ENCODE measurements at places on chromosomes 1 and 21. TPM values are rescaled to one million over a fixed set of nuclear protein-coding genes. Genes with fewer than 3 reads are reported as not detected.

The TSPEAR gene
- not detected for total RNA-seq

The ACKR1 gene
- total RNA-seq = not detected

The HRNR gene
- not detected for total RNA-seq

The RGS16 gene
- 0.11 TPM for total RNA-seq

The IFNLR1 gene
- total RNA-seq = 7.1 TPM

The TTC4 gene
- total RNA-seq = 16.5 TPM

The DYNLT4 gene
- not detected for total RNA-seq

The XCL1 gene
- not detected for total RNA-seq

The MCOLN3 gene
- not detected for total RNA-seq

The CITED4 gene
- 7.9 TPM for total RNA-seq

The UBR4 gene
- 116 TPM for total RNA-seq

The GNAT2 gene
- 0.11 TPM for total RNA-seq

The TTC34 gene
- total RNA-seq = 0.22 TPM

The CAPN8 gene
- under 0.01 TPM for total RNA-seq

The CACHD1 gene
- total RNA-seq = under 0.01 TPM

The PROX1 gene
- 0.79 TPM for total RNA-seq

The MFSD2A gene
- 0.39 TPM for total RNA-seq

The CBR3 gene
- total RNA-seq = 2.4 TPM

The KIF1B gene
- 31.8 TPM for total RNA-seq

The AMY1A gene
- total RNA-seq = not detected

The LBR gene
- 14.9 TPM for total RNA-seq

The RER1 gene
- total RNA-seq = 98.8 TPM

The ST6GALNAC5 gene
- total RNA-seq = not detected

The PAQR7 gene
- total RNA-seq = 33.5 TPM

The CFHR5 gene
- total RNA-seq = not detected

The PTPN7 gene
- total RNA-seq = not detected

The CYP4X1 gene
- total RNA-seq = 0.43 TPM

The BGLAP gene
- 0.54 TPM for total RNA-seq

The KRTAP11-1 gene
- total RNA-seq = not detected

The EPS15 gene
- total RNA-seq = 55.0 TPM

The TEDDM1 gene
- not detected for total RNA-seq

The GJC2 gene
- 0.79 TPM for total RNA-seq

The COL24A1 gene
- not detected for total RNA-seq

The SLC9C2 gene
- not detected for total RNA-seq

The NBL1 gene
- 26.6 TPM for total RNA-seq

The EPHA2 gene
- 28.6 TPM for total RNA-seq

The LCE4A gene
- not detected for total RNA-seq

The KRTAP6-3 gene
- not detected for total RNA-seq

The LYPD8 gene
- total RNA-seq = 0.22 TPM

The CD53 gene
- not detected for total RNA-seq

The KRTAP12-2 gene
- not detected for total RNA-seq

The DAB1 gene
- 0.33 TPM for total RNA-seq

The COL11A1 gene
- total RNA-seq = 0.22 TPM

The OR2L13 gene
- total RNA-seq = not detected

The APOBEC4 gene
- not detected for total RNA-seq

The CELA3A gene
- not detected for total RNA-seq

The S1PR1 gene
- total RNA-seq = 0.39 TPM

The NEGR1 gene
- under 0.01 TPM for total RNA-seq

The ACTA1 gene
- total RNA-seq = not detected

The PSRC1 gene
- 5.0 TPM for total RNA-seq

The SAMD13 gene
- total RNA-seq = 0.39 TPM

The CGN gene
- 2.0 TPM for total RNA-seq

The PTGFRN gene
- 153 TPM for total RNA-seq

The SPATA21 gene
- total RNA-seq = not detected

The BNIPL gene
- total RNA-seq = 157 TPM

The TLCD4 gene
- total RNA-seq = not detected

The ACTL8 gene
- not detected for total RNA-seq

The SIK1 gene
- 16.1 TPM for total RNA-seq

The CFH gene
- total RNA-seq = 0.39 TPM

Data from placental epithelial cell (primary cell).